AG09319 (cell line): ENCODE measurements at places on chromosomes 16 and 17.

DNA sequence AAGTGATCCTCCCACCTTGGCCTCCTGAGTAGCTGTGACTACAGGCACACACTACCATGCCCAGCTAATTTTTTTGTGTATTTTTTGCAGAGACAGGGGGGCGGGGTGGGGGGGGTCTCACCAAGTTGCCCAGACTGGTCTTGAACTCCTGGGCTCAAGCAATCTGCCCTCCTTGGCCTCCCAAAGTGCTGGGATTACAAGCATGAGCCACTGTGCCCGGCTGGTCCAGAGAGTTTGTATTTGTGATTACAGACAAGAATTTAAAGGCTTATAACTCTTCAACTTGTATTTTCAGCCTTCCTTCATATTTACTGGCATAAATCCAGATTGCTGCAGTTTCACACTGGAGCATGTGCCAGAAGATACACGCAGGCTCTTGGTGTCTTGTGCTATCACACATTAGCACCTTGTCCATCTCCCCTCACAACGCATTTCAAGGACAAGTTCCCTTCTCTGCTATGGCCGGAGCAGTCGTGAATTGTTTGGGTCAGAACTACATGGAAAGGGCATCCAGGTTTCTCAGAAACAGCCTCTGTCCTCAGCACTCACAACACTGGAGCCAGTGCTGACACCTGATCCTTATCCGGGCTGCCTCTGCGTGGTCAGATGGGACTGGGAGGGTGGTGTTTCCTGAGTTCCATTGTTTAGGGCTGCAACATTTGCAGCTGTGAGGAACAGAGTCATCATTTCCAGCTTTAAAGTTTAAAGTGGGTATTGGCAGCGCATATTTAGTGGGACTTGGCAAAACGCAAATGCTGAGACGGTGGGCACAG lies 28.1 kb downstream of the WSCD1 start:
- DNase-seq: no peak

- DNase-seq: no peak
Measured at GRCh38 chr16:80875616-80876015, 71.2 kb upstream of the CDYL2 start.

GRCh38 chr17:16171613-16172012 lies 43.7 kb downstream of the NCOR1 start:
- no peak for DNase-seq

DNA sequence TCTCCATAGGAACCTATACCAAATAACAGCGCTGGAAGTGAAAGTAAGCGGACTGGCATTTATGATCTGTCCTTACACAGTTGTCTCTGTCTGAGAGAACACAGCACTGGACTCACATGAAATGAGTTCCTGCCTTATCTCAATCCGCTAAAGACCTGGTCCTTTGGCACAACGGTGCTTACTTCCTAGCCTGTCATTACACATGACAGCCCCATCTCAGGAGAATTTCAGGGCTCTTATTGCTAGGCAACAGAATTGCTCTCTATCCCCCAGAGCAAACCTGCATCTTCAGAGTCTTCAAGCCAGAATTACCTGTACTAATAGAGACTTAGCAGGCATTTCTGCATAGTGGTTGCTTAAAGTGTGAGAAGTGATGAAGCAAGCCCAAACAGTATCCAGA lies 4.3 kb downstream of the KCNJ2 start:
- DNase-seq: no peak

GRCh38 chr16:56346131-56346890 lies 79.0 kb downstream of the AMFR start:
- DNase-seq: no peak

DNA sequence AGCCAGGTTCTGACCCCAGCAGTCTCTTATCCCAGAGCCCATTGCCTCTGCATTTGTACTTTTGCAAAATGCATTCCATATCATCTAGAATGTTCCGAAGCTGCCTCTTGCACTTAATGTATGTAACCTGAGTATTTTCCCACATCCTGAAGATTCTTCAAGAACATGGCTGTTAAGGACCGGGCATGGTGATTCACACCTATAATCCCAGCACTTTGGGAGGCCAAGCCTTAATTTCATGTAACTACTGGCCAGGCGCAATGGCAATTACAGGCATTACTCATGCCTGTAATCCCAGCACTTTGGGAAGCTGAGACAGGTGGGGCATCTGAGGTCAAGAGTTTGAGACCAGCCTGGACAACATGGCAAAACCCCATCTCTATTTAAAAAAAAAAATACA lies 31.7 kb upstream of the GAN start:
- DNase-seq: no peak

DNA sequence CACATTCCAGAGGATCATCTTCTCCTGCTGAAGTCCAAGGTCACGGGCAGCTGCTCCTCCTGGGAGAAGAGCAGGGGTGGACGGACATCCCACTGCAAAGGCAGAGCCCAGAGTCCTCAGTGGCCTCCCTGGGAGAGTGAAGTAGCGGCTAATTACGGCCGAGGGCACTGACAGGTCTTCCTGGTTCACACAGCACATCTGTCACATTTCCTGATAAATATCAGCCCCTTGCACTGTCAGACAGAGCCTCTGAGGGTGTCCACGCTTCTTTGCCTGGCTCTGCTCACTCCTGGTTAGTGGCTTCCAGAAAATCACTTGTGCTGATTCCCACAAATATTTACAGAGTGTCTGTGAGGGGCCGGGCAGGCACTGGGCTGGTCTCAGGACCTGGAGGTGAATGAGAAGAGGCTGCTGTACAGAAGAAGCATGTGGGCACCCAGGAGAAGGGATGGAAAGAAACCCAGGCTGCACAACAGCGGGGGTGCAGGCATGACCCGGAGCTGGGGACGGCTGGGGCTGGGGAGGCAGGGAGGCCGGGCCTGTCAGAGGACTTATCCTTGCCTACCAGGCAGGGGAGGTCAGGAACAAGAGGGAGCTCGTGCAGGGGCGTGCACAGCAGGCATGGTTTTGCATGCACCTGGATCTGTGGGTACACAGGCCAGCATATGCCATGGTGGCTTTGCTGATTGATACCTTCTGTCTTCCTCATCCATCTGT lies 258.2 kb upstream of the TNRC6C start:
- no peak for DNase-seq

- no peak for DNase-seq
Measured at GRCh38 chr17:393806-394717, 41.5 kb upstream of the RPH3AL start.

DNA sequence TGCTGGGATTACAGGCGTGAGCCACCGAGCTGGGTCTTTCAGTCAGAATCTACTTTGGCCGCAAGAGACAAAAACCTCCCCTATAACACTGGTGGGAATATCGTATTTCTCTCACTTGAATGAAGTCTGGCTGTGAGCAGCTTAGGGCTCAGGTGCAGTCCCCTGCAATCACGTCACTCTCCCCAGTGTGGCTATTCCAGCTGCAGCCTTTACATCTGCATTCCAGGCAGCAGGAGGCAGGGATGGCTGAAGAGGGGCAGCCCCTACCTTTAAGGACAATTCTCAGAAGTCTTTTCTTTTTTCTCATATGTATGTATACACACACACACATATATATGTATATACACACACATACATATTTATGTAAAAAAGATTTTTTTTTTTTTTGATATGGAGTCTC lies 3.0 kb downstream of the DEF8 start:
- no peak for DNase-seq

DNA sequence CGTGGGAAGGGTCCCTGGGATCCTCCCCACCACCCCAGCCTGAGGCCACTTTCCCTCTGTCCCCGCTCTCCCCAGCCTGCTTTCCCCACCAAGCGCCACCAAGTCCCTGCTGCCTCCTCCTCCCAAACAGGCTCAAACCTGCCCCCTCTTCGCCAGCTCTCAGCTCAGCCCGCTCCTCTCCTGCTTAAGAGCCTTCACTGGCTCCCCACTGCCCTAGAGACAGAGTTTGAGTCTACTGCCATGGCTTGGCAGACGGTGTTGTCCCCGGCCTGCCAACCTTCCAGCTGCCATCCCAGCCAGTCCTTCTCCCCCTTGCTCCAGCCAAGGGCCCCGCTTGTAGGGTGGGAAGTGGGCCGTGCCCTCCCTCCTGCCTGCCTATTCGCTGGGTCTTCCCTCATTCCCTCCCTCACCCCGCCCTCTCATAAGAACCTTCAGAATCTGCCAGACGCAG lies 11.1 kb downstream of the IL4R start:
- DNase-seq: no peak

DNA sequence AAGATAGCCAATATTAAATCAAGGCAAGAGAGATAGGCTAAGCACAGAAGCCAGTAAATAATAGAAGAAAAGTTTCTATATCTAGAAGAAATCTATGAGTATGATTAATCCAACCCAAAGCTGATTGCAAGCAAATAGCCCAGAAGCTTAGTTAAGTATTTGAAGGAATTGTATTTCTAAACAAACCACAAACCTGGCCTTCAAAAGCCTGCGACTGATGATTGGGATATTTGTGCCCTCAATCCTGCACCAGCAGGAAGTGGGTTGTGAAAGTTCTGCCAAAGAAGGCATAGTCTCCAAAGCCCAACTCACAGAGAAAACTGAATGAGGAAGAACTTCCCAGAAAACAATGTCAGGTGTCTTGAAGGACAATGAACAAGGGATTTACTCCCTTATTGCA lies 114.5 kb upstream of the C17orf78 start:
- DNase-seq: peak; percentile 37
